ENCODE measurements at places on chromosomes 3 and 15.

DNA sequence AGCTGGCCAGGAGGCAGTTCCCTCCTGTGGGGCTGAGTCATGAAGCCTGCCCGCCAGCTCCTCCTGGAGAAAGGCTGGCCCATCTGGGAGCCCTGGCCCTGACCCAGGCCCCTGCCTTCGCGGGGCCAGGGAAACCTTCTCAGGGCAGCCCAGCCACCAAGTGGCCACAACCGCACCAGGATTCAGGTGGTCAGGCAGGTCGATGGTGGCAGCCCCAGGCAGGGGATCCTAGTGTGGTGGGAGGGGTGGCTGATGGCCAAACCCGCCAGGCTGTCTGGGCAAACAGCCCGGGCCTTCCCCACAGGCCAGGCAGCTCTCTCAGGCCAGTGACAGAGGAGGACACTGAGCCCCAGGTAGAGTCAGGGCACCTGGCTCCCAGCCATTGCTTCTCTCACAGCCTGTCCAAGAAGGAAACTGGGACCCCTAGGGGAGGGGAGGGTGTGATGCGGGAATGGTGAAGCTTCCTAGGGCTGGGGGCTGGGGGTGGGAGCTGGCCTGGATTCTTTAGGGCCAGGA is 1.2 kb downstream of the TWF2 start:
- DNase-seq: peak; percentile 11

GRCh38 chr3:123193448-123194101 is 8.2 kb upstream of the SEC22A start:
- no peak for DNase-seq

DNA sequence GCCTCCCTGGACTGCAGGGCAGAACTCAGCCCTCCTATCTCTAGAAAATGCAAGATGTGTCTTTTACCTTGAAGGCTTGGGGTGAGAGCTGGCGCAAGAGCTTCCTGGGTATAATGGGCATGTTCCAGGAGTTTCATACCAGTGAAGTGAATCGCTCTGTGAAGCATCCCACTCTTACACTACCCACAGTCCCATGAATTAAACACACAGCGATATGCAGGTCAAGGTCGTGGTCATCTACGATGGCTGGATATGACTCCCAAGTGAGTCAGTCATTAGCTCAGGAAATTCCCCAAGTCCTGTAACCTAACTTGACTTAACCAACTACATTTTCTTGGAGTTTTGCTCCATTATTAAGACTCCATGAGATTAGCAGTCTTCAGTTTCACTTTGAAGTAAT is 439.7 kb downstream of the NTRK3 start:
- DNase-seq: no peak

DNA sequence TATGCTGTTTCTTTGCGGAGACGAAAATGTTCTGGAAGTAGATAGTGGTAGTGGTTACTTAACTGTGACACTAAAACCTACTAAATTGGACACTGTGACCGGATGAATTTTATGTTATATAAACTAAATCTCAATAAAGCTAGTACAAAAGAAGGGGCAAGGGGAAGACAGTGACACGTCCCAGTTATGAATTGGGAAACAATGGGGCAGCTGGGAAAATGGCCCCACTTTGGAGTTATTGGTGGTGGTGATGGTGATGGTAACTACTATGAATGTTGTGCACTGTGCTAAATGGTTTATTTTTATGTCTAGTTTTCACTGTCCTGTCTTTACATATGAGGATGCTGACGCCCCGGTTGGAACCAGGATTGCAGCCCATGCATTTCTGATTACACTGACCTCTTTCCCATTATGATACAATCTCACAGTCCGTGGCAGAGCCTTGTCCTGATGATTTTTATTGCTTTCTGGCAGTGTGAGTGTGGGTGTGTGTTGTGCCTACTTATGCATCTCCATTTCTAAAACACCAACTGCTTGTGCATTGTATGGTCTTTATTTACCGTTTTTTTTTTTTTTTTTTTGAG is 192.0 kb downstream of the FNDC3B start:
- DNase-seq: no peak

GRCh38 chr15:99450896-99451358 is 114.9 kb upstream of the MEF2A start:
- no peak for DNase-seq

DNA sequence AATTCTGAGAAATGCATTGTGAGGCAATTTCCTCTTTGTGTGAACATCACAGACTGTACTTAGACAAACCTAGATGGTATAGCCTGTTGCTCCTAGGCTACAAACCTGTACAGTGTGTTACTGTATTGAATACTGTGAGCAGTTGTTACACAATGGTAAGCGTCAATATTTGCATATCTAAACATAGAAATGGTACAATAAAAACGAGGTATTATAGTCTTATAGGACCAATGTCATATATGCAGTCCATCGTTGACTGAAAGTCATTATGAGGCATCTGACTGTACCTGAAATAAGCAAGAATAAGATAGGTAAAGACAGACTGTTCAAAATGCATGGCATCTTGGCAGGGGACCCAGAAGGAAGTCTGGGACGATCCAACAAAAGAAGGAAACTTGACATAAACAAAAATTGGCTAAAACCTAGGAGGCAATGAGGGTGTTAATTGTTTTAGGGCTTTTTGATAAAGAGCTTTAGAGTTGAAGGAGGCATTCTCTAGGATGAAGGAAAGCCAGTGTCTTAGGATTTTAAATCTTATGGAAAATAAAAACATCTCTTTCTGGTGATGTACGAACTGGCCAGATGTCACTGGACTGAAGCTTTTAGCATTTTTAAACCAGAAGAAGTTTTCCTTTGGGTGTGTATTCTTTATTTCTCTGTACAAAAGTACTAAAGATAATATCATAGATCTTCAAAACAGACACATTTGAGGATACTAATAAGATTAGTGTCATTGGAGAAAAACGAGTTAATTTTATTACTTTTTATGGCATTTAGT is 9.2 kb upstream of the SPRED1 start:
- no peak for DNase-seq

DNA sequence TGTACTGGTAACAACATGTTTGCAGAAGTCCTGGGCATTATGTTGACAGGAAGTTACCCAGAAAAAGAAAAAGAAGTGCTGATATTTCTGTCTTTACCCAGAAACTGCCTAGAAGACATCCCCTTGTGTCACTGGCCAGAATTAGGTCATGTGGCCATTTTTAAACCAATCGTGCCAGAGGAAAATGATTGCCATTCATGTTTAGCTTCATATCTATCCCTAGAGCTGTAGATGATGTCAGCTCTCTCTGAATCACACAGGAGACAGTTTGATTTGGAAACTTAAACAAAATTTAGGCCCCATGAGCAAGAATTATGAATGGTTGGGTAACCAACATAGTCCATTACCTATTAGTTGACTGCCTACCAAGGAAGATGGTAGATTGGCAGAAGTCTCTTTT is 8.9 kb upstream of the PLOD2 start:
- no peak for DNase-seq

DNA sequence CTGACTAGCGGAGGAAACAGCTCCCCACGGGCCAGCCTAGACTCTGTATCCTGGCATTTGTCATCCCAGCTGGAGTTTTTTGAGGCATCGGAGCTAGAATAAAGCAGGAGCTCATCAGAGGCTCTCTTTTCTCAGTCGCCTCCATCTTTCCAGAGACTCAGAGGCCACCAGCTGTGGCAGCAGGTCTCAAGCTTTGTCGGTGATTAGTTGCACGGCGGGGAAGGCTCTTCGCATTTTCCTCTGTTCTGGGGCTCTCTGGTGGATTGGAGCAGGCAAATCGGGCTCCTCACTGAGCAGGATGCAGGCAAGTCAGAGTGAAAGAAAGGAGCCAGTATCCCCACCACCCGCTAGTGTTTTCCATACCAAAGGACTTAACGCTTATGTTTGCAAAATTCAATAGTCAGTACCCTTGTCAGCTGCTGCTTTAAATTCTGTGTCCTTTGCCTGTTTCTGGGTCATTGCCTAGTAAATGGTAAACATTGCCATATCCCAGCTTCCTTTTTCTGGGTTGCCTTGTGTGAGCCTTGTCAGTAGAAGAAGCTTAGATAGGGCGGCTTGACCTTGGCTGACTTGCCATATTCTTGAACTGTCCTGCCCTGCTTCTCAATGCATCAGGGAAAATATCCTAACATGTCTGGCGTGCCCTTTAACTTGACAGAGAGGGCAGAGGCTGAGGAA is 127.1 kb downstream of the PTPRG start:
- DNase-seq: no peak

DNA sequence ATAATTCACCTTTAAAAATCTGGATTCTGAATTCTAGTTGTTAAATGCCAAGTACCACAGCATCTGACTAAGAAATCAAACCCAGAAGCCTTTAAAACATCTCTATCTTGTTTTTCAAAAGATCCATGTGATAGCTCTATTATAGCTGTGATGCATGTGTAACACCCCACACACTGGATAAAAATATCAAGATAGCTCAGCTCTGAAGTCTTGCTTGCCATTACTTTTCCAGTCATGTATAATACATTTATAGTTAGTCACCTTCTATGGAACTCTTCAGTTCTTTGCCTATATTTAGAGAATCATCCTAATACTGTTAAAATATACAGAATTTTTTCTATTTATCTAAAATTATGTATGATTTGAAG is 11.6 kb downstream of the ARPP19 start:
- no peak for DNase-seq

GRCh38 chr3:119664850-119665379 is 4.5 kb upstream of the POPDC2 start:
- DNase-seq: no peak

GRCh38 chr15:90552162-90552928 is 22.6 kb downstream of the CRTC3 start:
- no peak for DNase-seq

DNA sequence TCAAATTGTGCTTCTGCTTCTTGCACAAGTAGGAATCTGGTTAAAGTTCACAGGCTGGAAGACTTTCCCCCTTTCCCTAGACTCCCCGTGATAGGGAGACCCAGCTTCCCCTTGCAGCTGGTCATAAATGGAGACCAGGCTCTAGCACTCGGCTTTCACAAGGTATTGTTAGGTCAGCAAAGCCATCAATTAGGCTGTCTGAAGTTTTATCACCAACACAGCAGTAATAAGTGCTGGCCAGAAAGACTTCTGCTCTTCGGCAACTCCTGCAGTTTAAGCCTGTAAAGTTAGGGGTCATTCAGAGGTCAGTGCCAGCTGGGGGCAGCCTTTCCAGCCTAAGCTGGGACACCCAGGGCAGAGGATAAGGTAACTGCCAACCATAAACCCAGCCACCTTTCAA is 203.4 kb downstream of the MEIS2 start:
- DNase-seq: no peak

DNA sequence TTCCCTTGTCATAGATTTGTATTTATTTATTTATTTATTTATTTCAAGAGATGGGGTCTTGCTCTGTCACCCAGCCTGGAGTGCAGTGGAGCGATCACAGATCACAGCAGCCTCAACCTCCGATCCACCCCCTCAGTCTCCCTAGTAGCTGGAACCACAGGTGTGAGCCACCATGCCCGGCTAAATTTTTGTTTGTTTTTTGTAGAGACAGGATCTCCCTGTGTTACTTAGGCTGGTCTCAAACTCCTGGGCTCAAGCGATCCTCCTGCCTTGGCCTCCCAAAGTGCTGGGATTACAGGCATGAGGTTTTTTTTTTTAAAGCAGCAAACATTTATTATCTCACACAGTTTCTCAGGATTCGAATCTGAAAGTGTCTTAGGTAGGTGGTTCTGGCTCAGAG is 2.5 kb downstream of the TTBK2 start:
- DNase-seq: no peak

DNA sequence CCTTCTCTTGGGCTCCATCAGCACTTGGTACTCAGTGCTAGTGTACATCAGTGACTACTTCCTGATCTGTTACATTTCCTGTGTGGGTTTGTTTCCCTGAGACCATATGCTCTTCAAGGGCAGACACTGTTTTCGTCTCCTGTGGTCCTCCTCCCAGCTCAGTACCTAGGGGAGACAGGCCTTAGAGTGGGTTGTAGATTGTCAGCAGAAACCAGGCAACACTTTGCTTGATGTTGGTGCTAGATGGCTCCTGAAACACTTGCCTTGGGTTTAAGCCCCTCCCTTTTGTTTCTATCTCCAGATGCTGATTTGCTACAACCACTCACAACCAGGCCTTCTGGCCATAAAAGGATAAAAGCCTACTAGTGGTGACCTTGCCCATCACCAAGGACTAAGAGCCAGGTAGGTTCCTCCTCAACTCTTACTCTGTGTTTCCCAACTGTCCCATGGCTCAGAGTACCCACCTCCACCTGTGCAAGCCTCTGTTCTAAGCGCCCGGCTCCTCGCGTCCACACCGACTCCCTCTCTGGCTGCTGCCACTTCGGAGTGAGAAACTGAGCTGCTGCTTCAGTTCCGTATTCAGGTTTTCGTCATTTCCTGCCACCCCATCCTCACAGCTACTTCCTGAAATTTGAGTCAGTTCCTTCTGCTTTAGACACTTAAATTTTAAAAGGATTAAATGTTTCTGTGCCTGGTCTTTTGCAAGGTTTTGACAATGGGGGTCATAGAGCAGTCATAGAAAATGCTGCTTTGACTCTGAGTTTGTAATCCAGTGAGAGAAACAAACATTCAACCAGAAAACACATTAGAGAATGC is at the start of gene HCLS1:
HCLS1 (minus strand) TSS at position 548 of the 816 bp plus-strand sequence. CDS start 2,556 bp downstream, outside the sequence.
- peak; percentile 84 for DNase-seq

GRCh38 chr15:28086175-28086703 is 12.9 kb downstream of the OCA2 start:
- DNase-seq: no peak

GRCh38 chr3:185711255-185711870 is 113.5 kb downstream of the IGF2BP2 start:
- peak; percentile 12 for DNase-seq

- DNase-seq: no peak
These were observed 58.3 kb downstream of the CDC25A start for GRCh38 chr3:48129921-48130320.

- DNase-seq: no peak
These were observed 37.6 kb upstream of the SLC9A9 start for GRCh38 chr3:143885780-143886427.

- DNase-seq: no peak
These were observed 420.5 kb upstream of the NAALADL2 start for GRCh38 chr3:174438501-174439145.

GRCh38 chr15:49041426-49041825 is 4.8 kb downstream of the SECISBP2L start:
- no peak for DNase-seq

DNA sequence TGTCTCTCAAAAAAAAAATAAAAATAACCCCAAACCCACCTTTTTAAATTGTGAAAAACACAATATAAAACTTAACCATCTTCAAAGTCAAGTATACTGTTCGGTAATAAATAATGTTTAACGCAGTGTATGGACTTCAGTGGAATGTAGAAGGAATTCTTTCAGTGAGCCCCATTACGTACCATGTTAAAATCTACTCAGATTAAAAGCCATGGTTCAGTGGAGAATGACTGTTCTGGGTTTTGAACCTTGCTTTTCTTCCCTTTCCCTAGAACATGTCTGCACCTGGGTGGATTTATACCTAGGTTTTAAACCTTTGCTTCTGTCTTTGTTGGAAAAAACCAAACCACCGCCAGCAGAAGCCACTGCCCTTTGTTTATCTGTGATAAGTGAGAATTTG is 27.5 kb downstream of the DAG1 start:
- no peak for DNase-seq

DNA sequence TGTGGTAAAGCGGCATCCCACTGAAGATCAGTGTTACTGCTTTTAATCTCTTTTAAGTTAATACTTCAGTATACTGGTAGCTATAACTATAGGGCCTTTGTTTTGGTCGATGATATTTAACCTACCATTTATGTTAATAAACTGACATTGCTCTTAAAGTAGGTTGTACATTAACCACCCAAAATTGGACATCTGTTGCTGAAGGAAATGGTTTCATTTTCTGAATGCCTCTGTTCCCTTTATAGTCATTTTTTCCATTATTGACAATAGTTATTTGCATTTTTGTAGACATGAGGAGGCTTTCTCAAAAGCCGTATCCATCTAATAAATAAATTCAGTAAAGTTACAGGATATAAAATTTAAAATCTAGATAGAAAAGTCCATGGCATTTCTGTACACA is 252.4 kb upstream of the UBE2E1 start:
- DNase-seq: no peak
